ENCODE measurements at places on chromosomes 7 and 10.
A peak's percentile ranks its signal among the peaks of the same experiment; 100 is the strongest.

- no peak for DNase-seq
Measured at GRCh38 chr7:33612442-33612841, 292.9 kb upstream of the BMPER start.

GRCh38 chr10:25698638-25699037, 235.4 kb upstream of the MYO3A start:
- DNase-seq, result no peak

GRCh38 chr10:72259491-72260238, 14.1 kb upstream of the DDIT4 start:
- DNase-seq, result peak; percentile 33

DNA sequence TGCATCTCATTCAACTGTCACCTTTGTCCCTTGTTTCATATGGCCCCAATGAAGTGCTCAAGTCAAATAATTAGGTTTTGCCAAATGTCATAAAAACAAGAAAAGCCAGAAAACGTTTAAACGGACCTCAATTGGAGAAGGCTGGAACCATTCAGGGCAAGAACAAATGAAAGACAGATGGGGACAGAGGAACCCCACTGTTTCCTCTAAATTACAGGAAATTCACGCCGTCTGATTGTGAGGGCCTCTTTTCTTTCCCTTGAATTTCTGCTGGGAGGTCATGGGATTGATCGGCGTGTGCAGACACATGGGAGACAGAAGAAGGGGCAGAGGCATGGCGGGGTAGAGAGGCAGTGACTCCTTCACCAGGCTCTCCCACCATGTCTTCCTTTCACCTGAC, 656.4 kb downstream of the KCNMA1 start:
- no peak for DNase-seq

- no peak for DNase-seq
Measured at GRCh38 chr10:133445751-133446708, 7.7 kb upstream of the SCART1 start.

DNA sequence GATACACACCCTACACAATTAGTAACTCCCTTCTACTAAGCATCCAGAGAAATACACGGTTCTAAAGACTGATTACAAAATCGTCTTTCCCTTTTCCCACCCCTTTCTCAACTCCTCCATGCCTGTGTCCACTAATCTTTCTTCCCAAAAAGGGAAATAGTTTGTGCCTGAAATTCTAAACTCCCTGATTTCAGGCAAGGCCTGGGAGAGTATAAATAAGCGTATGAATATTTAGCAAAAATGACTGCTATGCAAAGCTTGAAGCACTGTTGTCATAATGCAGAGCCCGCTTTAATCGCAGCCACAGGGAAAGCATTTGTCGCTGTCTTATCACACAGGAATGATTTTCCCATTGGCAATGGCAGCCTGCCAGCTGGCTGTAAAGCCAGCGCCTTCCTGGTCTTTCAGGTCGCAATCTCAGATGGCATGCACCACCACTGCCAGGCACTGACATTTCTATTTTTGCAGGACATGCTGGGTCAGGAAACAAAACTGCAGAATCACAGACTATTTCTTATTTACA, 142.9 kb upstream of the PCGF5 start:
- DNase-seq, result no peak

GRCh38 chr10:35458500-35459448, 122.5 kb downstream of the CCNY start:
- DNase-seq, result no peak

DNA sequence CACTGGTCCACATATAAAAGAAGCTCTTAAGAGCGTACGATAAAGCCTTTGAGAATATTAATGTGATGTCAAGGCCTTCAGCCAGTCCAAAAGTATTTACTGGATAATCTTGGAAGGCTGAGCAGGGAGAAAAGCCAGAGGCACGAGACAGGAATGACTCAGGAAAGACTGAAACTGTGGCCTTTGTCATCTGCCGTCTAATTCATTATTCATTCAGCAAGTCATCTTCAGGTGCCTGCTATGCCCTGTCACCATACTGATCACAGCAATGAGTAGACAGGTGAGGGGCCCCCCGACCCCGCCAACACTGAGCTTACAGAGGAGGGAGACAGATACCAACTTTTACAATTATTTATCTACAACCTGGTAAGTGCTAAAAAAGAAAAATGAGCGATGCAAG, 78.9 kb downstream of the VOPP1 start:
- DNase-seq, result no peak

DNA sequence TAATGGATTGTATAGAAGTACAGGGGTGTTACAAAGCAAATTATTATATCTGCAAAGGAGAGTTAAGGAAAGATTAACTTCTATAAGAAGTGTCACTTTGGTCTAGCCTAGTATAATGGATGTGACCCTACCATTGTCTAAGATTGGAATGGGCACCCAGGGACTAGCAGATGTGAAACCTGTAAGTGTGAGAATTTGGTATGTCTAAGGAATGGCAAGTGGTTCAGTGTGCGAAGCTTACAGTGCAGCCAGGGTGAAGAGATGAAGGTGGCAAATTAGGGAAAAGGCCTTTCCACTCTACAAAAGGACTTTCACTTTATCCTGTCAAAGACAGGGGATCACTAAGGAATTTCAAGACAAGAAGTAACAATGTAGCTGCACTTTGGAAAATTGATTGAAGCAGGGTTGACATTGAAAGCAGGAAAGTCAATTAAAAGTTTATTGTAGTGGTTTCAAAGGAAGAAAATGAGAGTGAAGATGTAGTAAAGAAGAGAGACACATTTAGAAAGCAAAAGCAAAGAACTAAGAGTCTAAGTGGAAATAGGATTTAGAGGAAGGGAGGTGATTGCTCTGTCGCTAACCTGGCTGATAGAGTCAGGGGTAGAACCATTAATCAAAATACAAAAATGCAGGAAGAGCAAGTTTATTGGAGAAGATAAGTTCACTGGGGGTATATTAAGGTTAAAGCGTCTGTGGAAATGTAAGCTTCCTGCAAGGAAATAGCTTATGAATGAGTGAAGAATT, 47.4 kb downstream of the KCND2 start:
- DNase-seq, result no peak

DNA sequence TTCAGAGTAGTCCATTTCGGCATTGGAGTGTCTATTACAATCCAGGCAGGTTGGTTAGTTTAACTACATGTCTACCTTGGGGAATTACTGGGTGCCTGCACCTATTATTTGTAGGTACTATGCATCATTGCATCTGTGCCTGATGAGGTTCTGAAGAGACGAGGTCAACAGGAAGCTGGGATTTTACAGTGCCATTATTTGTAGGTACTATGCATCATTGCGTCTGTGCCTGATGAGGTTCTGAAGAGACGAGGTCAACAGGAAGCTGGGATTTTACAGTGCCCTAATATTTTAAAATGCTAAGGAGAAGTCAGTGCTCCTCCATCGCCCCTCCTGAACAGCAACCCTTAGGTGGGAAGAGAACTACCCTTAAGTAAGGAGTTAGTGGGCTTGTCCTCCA, 41.7 kb downstream of the NPY start:
- no peak for DNase-seq

GRCh38 chr10:29849126-29849833, 210.1 kb downstream of the JCAD start:
- DNase-seq, result no peak

GRCh38 chr10:93915598-93915997, 21.8 kb downstream of the SLC35G1 start:
- no peak for DNase-seq

GRCh38 chr10:65419629-65420028, 1506.2 kb upstream of the LRRTM3 start:
- no peak for DNase-seq

DNA sequence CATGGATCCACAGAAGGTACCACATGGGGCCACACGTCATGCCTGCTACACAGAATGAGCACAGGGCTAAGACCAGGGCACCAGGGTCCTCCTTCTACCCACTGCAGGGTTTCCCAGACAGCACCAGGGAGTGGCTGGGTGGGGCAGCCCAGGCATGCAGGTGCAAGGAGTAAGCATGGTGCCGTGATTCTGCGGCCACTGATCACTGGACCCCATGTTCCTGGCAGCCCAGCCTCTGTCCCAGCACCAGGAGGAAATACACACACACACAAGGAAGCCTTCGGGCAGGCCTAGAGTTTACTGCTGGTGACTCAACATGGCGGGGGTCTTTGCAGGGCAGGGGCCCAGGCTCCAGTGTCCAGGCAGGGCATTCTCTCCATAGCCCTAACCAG, 13.9 kb downstream of the ATP6V1F start:
- DNase-seq, result no peak

GRCh38 chr10:98920807-98921206, 314.8 kb downstream of the HPSE2 start:
- no peak for DNase-seq

DNA sequence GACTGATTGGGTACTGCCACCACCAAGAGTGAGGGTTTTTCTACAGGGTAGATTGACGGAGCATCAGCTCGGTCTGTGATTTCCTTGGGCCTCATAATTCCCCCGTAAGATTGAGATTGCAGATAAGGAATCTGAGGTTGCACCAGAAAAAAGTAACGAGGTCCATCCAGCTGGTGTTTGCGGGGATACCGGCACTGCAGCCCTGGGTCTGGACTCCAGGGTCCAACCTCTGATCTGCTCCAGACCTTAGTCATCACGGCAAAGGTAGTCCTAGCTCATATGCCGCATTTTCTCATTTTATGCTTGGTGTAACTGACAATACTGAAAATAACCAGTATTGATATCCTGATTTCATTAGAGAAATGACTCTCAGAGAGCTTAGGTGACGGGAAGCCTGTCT, 3.9 kb downstream of the CARD11 start:
- DNase-seq, result no peak

GRCh38 chr10:117457932-117458331, 82.7 kb upstream of the PDZD8 start:
- DNase-seq, result no peak

GRCh38 chr10:121919666-121920065, 8.2 kb downstream of the ATE1 start:
- DNase-seq, result no peak

- no peak for DNase-seq
Measured at GRCh38 chr10:131822692-131823245, 78.0 kb upstream of the PPP2R2D start.

DNA sequence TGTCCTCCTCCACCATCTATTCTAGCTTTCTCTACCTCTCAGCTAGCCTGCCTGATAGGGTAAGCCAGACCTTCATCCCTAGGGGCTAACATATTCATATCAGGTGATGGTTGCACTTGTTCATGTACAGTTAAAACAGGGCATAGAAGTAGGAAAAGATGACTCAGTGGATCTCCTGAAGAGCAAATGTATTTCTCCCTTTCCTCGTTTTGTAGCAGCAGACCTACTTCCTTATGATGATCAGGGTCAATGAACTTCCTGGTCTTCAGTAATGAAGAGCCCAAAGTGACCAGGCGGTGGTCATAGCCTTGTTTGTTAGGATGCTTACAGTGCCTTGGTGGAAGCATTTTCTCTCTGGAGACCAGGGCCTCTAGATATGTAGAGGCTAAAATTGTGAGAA, 6.3 kb downstream of the LIPJ start:
- no peak for DNase-seq

DNA sequence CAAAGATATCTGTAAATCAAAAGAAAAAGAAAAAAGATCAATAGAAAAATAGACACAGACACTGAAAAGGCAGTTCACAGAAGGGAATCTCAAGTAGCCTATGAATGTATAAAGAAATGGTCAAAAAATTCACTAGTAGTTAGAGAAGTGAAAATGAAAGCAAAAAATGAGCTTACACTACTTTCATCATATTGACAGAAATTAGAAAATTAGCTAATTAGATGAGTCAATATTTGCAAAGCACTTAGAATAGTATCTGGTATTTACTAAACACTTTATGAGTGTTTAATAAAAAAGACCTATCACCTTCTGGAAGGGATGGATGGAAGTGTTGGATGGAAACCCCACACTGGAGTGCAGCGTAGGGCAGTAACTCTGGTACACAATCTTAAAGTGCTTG, 1.7 kb upstream of the CFAP58 start:
- no peak for DNase-seq

GRCh38 chr7:77696643-77697534, 630 bp downstream of the RSBN1L start:
- peak; percentile 68 for DNase-seq

- no peak for DNase-seq
Measured at GRCh38 chr10:12919574-12919973, 81.9 kb downstream of the CCDC3 start.

DNA sequence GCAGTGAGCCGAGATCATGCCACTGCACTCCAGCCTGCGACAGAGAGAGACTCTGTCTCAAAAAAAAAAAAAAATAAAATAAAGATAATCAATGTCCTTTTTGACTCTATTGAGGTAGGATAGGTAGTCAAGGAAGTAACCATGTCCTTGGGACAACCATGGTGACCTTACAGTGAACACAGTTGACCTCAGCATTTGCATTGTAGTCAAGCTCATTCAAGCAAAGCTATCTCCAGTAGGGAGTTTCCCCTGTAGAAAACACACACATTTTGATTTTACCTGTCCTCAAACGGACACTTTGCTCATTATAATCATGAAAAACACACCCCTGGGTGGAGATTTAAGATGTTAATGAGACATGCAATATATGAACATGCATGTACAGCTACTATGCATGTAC, 171.7 kb downstream of the KIF20B start:
- DNase-seq, result no peak

DNA sequence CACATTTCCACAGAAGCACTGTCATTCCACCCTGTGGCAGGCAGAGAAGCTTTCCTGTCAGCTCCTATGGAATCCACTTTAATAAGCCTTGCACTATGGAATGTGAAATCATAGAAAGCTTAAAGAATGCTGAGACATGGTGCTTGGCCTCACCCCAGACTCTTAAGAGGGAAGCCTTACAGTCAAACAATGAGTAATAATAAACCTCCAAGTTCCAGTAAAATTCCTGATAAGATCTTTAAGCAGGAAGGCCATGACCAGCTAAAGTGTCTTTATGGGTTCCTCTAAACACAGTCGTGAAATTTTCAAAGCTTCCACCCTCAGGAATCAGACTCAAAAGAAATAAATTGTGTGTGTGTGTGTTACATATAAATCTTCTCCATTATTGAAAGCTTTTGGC, 11.9 kb upstream of the TEX36 start:
- DNase-seq, result no peak

- no peak for DNase-seq
Measured at GRCh38 chr10:83272666-83273434, 866.5 kb upstream of the GHITM start.

DNA sequence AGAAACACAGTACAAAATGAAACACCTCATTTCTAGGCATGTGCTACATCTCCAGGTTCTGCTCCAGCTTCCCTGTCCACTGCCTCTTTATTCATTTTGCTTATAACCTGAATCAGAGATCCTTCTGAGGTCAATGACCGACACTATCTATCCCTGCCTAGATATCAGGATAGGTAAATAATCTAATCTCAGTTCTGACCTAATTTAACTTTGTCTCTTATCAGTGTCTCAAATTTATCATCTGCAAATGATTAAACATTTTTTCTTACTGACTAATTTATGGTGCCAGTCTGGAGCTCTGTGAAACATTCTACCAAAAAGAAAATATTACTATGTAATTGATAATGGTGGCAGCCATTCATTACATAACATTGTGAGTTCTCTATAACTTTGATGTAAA, 61.1 kb downstream of the SGCE start:
- no peak for DNase-seq

Data from RPMI8226 (cell line).